ENCODE measurements at places on chromosomes 4 and X.

DNA sequence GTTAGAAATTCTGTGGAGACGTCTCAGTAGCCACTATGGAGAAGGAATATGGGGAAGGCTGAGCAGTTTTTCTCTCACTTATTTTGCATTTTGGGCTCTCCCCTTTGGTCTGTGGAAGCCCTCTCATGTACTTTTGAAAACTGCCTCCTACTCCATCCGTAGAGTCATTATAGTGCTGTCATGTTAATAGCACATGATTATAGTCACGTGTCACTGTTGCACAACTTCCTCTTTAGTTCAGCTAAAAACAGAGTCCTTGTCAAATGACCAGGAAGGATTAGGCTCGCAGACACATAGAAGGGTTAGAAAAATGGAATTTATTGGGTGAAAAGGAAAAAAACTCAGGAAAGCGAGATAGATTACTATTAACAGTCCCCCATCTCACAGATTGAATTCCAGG is 258.2 kb upstream of the CXorf51A start:
- DNase-seq, result no peak

- no peak for DNase-seq
These were observed 322.9 kb downstream of the RAPGEF2 start for GRCh38 chr4:159425737-159426305.

- no peak for DNase-seq
These were observed 454.9 kb downstream of the PDGFC start for GRCh38 chr4:156516698-156517097.

DNA sequence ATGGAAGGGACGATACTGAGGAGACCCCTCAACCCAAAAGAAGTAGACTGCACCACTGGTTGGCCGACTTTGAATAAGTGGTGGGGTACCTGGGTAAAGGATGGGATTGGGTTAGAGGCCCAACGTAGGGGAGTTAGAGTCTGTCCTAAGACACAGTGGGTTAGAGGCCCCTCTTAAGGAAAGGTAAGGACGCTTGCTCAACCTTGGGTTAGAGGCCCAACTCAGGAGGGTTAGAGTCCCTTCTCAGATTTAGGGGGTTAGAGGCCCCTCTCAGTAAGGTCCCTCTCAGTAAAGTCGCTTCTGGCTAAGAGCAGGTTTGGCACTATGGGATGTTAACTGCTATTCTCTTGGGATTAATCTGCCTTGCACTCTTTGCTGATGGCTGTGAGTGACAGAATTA is 81.3 kb downstream of the ACOX3 start:
- DNase-seq, result no peak

- DNase-seq, result no peak
These were observed 8.5 kb downstream of the RAB9A start for GRCh38 chrX:13697455-13697854.

GRCh38 chr4:156949373-156949814 is 22.2 kb downstream of the PDGFC start:
- DNase-seq, result no peak

GRCh38 chr4:151808120-151808529 is 47.3 kb upstream of the GATB start:
- DNase-seq, result no peak

DNA sequence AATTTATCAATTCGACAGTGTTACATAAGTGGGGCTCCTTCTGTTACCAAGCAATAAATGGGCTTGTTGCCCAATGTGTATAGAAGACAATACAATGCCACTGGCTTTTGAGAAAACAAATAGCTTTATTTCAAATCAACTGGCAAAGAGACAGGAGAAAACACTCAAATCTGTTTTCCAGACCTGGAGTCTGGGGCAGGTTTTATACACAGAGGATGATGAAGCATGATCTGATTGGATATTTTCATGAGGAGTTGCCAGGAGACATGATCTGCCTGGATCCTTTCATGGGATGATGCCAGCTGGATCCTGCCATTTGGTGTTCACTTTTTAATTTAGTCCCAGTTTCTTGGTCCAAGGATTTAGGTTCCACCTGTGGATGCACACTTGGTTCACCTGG is 287.9 kb downstream of the CXXC4 start:
- no peak for DNase-seq

GRCh38 chr4:152304220-152304619 is 231.7 kb downstream of the FBXW7 start:
- no peak for DNase-seq

DNA sequence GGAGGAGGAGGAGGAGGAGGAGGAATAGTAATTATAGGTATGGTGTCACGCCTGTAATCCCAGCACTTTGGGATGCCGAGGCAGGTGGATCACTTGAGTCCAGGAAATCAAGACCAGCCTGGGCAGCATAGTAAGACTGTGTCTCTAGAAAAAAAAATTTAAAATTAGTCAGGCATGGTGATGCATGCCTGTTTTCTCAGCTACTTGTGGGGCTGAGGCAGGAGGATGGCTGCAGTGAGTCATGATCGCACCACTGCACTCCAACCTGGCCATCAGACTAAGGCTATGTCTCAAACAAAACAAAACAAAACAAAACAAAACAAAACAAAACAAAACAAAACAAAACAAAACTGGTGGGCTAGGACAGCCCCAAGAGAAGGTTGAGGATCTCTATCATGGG is 3.0 kb downstream of the STARD8 start:
- no peak for DNase-seq

GRCh38 chr4:10461850-10462400 is 4.7 kb upstream of the ZNF518B start:
- no peak for DNase-seq

DNA sequence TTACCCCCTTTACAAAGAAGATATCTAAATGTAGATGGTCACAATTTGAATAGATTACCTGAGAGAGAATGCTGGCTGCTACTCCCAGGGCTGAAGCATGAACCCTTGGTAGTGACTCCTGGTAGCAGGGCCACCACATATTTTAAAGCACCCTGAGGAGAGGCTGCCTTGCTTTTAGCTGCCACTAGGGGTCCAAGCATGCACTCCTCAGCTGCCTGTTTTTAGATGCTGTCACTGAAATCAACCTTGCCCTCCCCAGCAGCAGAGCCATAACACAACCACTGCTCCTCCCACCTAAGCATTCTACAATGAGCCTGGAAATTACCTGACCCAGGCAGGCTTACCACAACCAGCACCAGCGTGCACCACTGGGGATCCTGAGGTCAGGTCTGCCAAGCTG is 850.9 kb downstream of the FAM133A start:
- no peak for DNase-seq

DNA sequence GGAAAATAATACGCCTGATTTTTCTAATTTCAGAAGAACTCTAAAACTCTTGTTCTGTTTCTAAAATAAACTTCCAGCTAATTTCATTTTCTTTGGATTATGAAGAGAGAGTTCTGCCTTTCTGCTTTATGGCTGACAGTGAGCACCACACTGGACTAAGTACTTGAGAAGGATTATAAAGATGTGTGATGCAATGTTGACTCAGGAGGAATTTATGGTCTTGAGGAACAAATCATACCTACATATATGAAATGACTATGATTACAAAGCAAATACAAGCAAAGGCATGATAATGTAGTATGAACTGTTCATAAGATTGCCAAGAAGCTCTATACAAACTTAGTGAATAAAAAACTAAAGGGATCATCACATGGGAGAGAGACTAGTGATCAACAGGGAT is 13.0 kb upstream of the SLC25A5 start:
- DNase-seq, result no peak

- no peak for DNase-seq
These were observed 34.1 kb downstream of the GPAT3 start for GRCh38 chr4:83569987-83570386.

GRCh38 chrX:71285929-71286328 is 2.5 kb downstream of the NONO start:
- DNase-seq, result no peak

Measured in stimulated activated CD4-positive, alpha-beta T cell treated with anti-CD3 and anti-CD28 coated beads, Interleukin-12 subunit alpha, Interleukin-12 subunit beta, amount 100 ng/mL, for 4 hours (primary cell).